Trophoblast cell (in vitro differentiated cells and primary cell): ENCODE measurements at places on chromosomes 11 and 22.
A peak's percentile ranks its signal among the peaks of the same experiment; 100 is the strongest.

DNA sequence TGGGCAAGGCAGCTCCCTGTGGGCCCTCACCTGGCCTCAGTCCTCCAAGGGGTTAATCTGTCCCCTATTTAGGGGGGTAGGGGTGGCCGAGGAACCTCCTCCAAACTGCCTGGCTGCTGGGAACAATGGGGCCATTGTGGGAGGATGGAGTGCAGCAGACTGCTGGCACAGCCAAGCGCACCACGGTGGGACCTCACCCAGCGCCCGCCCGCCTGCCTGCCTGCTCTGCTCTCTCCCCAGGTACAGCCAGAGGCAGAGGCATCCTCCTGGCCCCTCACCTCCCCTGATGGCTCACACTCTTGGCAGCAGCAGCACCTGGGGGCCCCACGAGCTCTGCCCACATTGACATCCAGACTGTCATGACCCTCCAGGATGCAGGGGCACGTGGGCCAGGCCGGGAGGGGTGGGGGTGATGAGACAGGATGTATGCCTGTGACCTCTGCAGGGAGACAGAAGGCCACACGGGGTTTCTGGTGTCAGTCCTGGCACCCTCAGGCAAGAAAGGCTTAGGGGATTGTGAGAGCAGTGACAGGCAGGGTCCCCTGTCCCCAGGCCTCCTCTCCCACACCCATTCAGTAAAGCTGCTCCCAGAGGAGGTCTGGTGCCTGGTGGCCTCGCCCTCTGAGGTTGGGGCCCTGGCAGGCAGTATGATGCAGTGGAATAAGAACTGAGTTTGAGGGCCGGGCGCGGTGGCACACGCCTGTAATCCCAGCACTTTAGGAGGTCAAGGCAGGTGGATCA, 11.4 kb downstream of the BCL9L start:
- DNase-seq, result no peak

DNA sequence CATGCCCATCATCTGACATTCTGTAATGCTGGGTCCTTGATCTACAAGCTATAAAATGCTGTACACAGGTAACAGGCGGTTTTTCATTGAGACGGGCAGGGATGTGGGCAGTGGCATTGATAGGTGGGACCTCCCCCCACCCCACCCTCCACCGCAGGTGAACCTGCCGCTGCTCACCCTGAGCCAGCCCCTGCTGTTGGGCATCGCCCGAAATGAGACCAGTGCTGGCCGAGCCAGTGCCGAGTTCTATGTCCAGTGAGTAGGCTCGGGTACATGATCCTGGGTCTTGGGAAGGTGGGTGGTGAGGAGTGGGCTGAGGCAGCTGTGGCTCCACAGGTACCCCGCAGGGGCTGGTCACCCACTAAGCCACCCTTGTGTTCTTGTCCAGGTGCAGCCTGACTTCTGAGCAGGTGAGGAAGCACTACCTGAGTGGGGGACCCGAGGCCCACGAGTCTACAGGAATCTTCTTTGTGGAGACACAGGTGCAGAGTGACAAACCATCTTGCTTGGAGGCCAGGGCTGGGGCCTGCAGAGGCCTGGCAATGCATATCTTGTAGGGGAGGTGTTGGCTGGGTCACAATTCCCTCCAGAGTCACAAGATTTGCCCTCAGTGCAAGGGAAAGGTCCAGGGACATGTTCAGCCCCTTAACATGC, 1.1 kb upstream of the DNAJC4 start:
- DNase-seq, result no peak

DNA sequence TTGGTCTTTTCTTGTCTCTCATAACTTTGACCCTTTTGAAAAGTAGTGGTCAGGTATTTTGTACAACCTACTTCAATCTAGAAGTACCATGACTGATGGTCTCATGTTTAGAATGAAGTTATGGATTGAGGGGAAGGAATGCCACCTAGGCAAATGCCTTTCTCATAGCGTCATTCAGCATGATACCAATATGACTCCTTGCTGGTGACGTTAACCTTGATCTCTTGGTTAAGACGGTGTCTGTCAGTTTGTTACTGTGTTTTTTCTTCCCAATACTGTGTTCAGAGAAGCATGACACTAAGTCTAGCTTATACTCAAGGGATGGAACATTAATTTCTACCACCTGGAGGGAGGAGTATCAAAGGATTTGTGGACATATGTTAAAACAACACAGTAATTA, 130.9 kb downstream of the KIF18A start:
- no peak for DNase-seq

- DNase-seq, result peak; percentile 62
Measured at GRCh38 chr22:38467904-38468442, at the start of gene KDELR3. Gene KDELR3, plus strand, starts transcription at chr22:38468096. Its CDS starts 138 bp downstream, at chr22:38468234.

DNA sequence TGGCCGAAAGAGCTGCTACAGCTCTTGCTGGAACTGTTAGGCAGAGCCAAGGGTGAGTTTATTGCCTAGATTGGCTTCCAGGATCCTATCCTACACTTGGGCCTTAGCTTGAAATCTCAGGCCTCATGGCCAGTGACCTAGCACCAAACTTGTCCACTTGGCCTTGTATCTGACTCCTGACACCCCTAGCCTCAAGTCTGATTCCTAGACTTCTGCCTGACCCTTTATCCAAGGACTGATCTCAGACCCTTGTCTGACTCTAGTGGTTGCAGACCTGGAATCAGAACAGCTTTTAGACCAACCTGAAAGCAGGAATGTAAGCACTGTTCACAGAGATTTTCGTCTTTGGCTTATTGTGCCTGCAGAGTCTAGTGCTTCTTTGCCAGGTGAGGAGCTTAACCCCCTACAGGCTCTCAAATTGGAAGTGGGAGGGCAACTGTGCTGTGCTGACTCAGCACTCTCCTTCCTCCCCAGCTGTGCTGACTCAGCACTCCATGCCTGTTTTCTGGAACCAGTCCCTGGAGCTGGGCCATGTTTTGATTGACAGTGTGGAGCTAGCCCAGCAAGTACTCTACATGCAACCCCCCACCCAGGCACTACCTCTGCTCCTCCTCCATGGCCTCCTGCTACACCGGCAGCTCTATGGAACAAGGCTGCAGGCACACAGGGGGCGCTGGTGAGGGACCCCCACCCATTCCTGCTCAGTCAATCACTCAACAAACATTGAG, 35.1 kb downstream of the RRP8 start:
- DNase-seq, result no peak

- no peak for DNase-seq
Measured at GRCh38 chr11:33383075-33383919, 126.1 kb downstream of the HIPK3 start.
